AG09309 (cell line): ENCODE measurements at places on chromosomes 4 and X.

DNA sequence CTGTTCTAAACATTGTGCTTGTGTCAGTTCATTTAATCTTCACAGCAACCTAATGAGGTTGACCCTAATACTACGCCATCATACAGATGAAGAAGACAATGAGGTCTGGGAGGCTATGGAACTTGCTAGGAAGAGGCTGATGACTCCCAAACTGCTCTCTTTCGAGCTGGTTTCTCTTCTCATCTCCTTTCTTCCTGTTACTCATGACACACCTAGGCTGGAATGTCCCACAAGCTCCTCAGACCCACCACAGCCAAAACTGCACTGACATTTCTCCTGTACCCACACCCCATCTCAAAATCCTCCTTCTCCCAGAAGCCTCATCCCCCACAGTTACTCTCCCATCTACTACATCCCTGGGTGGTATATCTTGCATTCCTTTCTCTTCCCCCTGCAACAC is 27.4 kb upstream of the PJA1 start:
- no peak for DNase-seq

DNA sequence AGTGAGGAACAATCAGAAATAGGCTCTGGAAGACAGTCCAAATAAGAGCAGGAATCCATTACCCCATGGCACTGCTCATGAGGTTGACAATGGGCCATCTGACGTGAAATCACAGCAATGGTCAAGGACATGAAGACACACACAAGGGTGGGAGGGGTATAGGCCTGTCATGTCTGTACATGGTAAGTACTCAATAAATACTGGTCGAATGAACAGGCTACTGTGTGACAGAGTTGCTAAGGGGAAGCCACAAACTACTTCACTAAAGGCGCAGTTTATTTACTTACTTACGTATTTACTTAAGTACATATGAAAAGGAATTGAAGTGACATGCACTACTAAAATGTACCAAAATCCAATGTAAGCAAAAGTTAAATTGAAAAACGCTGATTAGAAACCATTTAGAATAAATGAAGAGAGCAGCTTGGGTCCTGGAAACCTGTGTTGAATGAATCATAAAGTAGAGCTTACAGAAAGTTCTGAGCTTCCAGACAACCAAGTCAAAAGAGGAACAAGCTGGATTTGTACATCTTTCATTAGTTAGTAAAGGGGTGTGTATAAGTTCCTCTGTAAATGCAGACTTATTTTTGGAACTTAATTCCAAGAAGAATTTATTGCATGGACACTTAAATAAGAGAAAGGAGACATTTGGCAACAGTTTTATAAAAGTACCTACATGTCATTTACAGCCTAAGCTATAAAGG is 32.7 kb downstream of the ALPK1 start:
- DNase-seq, result no peak

GRCh38 chr4:121898150-121898549 is 27.9 kb upstream of the BBS7 start:
- DNase-seq, result no peak

DNA sequence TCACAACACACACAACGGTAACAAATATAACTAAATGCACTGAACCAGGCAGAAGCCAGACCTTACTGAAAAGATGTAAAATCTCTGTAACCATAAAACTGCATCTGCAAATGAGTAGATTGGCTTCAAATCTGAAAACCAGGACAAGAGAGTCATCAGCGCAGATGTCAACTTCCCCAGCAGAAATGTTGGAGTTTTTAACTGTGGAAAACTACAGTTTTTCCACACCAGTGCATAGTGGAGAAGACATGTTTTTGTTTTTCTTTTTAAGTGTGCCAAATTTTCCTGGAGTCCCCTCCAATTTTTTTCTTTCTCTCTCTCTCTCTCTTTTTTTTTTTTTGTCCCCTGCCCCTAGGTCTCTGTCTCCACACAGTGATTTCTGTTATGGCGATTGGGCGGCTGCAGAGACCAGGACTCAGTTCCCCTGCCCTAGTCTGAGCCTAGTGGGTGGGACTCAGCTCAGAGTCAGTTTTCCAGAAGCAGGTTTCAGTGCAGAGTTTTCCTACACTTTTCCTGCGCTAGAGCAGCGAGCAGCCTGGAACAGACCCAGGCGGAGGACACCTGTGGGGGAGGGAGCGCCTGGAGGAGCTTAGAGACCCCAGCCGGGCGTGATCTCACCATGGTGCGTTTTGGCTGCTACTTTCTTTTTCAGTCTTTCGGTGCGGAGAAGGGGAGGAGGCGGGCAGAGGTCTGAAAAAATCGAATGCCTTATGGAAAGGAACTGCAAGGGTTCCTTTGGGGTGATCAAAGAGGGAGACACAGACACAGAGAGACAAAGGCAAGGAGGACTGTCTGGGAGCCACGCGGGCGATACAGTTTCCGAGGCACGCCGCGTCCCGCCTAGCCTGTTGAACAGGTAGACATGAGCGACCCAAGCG is at the start of gene GUCY1A1:
Gene GUCY1A1 (plus strand): TSS at position 505 of the 878 bp plus-strand sequence. CDS start 30,020 bp downstream, outside the sequence.
- no peak for DNase-seq

DNA sequence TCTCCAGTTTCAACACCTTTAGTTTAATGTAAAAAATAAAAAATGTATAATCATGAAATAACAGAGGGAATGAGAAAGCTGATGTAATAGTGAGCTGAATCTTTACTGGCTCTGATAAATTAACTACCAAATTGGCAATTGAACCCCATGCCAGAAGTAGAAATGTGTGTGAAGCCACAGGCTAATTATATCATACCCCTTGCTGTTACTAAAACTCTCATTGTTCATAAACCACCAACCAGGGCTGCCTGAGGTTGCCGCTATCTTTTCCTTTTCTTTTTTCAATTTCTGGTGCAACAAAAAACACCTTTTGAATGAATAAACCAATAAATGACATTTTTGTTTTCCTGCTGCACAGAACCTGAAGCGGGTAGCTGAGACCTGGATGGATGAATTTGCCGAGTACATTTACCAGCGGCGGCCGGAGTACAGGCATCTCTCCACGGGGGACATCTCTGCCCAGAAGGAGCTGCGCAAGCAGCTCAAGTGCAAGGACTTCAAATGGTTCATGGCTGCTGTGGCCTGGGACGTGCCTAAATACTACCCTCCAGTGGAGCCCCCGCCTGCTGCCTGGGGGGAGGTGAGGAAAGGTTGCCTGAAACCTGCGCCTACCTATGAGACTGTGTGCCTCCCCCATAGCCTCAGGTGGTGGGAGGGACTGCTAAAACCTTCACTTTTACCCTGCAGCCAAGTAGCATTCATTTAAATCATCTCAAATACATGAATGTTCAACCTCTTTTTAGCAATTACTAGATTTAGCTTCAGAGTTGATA is 216.7 kb upstream of the GALNT7 start:
- no peak for DNase-seq

GRCh38 chr4:31104043-31104442 is 383.9 kb downstream of the PCDH7 start:
- DNase-seq, result no peak

GRCh38 chr4:5991405-5991804 is 26.8 kb downstream of the C4orf50 start:
- DNase-seq, result no peak

DNA sequence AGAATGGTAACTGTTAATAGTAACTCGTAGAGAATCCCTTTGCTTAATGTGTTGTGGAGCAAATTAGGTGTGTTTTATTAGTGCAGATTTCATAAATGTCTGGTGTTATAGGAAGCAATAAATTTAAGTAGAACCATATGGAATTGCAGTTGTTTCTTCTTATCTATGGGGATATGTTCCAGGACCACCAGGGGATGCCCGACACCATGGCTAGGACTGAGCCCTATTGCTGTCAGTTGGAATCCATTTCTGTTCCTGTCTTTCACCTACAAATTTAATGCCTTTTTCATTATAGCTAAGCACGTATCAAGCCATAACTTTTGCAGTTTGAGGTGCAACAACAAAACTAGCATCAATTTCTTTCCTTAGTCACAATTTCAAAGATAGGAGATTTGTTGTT is 72.5 kb downstream of the DDIT4L start:
- no peak for DNase-seq

- DNase-seq, result no peak
Observed at GRCh38 chr4:6175426-6175825, 24.9 kb downstream of the JAKMIP1 start.

DNA sequence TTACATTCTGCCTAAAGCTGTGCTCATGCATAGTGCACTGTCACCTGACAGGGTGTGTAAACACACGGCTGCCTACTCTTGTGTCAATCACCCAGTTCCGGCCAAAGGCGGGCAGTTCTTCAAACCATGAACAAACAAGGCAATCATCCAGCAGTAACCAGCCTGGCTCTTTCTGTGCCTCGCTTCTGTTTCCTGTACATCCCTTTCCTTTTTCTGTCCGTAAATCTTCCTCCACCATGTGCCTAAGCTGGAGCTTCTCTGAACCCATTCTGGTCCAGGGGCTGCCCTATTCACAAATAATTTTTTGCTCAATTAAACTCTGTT is 60.8 kb upstream of the CBR4 start:
- DNase-seq, result no peak

DNA sequence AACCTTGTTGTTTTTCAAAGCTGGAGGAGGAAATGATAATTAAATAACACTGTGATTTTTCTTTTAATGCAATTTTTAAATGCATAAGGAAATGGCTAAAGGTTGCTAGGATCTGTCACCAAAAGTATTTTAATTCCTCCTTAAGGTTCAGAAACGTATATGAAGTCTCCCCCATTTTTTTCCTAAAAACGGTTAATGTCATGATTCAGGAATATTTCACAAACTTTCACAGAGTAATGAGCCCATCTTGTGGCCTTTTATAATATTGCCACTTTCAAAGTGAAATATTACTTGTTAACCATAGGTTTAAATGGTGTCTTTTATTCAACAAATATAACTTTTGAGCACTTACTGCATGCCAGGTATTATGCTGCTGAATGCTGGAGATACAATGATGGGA is 99.5 kb upstream of the USP38 start:
- DNase-seq, result no peak

DNA sequence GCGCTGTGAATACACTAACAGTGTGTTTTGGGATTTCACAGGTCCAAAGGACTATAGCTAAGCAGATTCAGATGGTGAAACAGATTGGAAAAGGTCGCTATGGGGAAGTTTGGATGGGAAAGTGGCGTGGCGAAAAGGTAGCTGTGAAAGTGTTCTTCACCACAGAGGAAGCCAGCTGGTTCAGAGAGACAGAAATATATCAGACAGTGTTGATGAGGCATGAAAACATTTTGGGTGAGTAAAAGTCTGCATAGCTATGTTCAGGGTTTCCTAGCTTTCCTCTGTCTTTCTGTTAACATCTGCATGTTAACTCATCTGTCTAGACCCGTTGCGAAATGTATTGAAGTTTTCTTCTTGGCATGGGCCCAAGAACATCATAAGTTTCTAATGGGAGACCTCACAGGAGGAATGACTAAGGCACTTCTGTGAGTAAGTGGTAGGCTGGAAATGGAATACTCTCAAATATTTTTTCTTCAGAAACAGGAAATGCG is 372.1 kb downstream of the BMPR1B start:
- DNase-seq, result peak; percentile 99

DNA sequence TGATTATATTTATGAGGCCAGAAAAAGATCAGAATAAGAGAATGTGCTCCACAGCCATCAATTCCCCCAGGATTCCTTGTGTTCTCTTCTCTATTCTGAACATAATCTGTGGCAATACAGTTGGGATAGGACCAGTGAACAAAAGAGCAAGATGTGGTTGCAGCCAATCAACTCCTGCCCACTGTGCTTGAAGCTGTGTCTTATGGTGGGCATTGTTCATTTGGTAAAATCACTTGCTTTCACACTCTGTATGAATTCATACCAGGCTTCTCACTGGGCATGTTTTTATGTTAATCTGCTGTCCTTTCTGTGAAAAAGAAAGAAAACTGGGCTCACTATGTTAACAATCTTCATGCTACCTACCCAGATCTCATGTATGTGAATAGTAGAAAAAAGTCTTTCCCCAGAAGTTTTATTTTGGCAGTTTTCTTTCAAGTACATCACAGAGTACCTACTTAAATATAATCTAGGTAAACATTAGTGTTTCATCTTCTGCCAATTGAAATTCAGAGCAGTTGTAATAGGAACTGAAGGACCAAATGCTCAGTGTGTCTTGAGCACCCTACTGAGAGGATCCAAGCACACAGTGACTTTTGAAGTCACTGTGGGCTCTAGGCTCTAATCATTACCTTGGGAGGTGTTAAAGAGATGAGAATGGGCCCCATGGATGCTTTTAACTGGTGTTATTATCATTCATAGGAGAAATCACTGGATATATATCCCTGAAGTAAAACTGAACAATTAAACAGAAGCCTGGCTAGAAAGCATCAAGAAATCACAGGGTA is 429.2 kb upstream of the TRAM1L1 start:
- DNase-seq, result no peak

- no peak for DNase-seq
Observed at GRCh38 chr4:65120287-65120686, 550.0 kb downstream of the EPHA5 start.

- no peak for DNase-seq
Observed at GRCh38 chr4:162767083-162767482, 399.6 kb downstream of the NAF1 start.

GRCh38 chrX:44873415-44874276 is 658 bp downstream of the KDM6A start:
- no peak for DNase-seq

GRCh38 chr4:152776352-152776751 is 3.2 kb downstream of the TIGD4 start:
- no peak for DNase-seq

DNA sequence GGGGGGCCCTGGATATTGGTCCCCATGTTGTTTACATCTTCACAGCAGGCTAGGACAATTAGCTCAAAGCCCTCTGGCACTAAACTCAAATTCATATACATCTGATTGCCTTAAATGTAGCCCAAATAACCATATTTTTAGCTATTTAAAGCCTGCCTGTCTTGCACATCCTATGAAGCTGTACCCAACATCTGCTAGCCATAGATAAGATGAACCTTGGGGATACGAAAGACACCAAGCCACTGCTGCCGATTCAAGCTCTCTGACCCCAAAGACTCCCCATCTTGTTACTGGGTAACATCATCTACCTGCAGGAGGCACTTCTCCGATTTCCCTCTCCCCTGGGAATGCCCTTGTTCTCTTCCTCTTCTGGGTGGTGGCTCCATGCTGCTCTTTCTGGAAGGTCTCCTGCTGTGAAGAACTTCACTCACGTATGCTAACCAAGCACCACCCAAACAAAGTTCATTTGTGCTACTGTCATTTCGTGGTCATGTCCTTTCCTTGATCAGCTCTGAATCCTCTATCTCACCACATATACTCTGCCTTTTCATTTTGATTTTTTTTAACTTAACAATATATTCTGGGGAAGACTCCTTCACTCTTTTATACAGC is 107.7 kb upstream of the ATXN3L start:
- DNase-seq, result no peak

- no peak for DNase-seq
Observed at GRCh38 chr4:127055357-127055756, 577.4 kb upstream of the INTU start.

- no peak for DNase-seq
Observed at GRCh38 chr4:24557026-24558025, 27.0 kb downstream of the DHX15 start.

GRCh38 chr4:74364652-74365491 is at the start of gene EREG:
TSS of gene EREG (plus strand) at chr4:74365145. CDS start at chr4:74365309, 164 bp downstream.
- no peak for DNase-seq

GRCh38 chrX:137058339-137059127 is 24.7 kb upstream of the GPR101 start:
- no peak for DNase-seq

- peak; percentile 33 for DNase-seq
Observed at GRCh38 chrX:100673397-100673953, 29.5 kb downstream of the SRPX2 start.
